ENCODE measurements at places on chromosomes 7 and 10.

DNA sequence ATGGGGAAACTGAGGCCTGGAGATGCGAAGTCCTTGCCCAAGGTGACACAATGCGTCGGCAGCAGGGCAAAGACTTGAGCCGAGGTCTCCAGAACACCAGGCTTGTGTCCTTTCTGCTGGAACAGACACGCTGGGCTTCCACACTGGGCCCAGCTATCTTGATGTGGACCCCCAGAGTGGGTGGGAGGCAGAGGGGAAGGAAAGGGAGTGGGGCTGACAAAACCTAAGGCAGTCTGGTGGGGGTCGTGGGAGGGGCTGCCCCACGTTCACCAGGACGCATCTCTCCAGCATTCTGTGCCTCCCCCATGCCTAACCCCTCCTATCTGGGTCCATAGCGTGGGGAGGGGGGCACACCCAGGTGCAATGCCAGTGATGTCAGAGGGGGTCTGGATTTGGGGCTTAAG, 38.1 kb downstream of the PPIF start:
- DNase-seq: no peak

DNA sequence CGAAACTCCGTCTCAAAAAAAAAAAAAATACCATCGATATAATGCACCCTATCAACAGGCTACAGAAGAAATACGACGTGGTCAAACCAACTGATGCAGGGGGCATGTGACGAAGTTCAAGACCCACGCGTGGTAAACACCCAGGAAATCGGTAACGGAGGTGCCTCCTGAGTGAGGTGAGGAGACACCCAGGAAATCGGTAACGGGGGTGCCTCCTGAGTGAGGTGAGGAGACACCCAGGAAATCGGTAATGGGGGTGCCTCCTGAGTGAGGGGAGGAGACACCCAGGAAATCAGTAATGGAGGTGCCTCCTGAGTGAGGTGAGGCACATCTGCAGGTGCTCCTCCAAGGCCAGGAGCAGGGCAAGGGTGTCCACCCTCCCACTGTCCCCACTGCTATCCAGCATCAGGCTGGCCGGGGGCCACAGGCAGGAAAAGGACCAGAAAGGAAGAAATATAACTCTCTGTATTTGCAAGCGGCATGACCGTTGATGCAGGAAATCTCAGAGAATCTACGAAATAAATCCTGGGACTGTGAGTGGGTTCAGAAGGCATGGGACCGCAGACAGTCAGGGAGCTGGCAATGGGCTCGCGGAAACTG, 10.7 kb upstream of the GPR146 start:
- DNase-seq: no peak

- peak; percentile 9 for DNase-seq
These were observed 183.1 kb downstream of the TAX1BP1 start for GRCh38 chr7:27922907-27923641.

DNA sequence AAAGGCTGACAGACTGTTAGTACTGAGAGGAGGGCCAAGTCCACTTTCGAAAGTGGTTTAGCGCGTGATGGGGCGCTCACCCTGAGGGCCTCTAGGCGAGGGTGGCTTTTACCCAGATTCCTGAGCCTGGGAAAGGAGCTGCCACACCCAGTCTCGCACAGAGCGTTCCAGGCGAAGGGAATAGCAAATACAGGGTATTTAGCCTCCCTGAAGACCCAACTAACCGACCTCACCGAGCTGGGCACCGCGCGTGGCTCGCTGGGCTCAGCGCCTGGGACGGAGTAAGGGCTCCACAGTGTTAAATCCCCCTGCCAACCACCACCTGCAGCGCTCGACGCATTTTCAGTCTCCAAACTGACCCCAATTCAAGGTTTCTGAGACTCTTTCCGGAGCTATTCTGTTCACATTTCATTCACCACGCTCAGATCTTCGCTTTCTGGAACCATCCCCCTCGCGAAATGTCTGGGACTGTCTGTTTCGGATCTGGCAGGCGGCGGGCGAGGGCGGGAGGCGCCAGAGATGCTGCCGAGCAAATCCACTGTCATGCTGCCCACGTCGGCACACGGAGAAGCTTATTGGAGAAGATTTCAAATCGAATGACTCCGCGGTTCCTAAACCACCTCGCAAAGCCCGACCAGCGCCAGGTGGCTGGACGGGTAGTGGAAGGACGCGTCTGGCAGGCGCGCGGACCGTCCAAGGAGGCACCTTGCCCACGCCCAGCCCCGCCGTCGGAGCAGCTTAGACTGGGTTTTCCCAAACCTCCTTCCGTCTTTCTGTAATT, 1.4 kb upstream of the OSBPL3 start:
- no peak for DNase-seq

DNA sequence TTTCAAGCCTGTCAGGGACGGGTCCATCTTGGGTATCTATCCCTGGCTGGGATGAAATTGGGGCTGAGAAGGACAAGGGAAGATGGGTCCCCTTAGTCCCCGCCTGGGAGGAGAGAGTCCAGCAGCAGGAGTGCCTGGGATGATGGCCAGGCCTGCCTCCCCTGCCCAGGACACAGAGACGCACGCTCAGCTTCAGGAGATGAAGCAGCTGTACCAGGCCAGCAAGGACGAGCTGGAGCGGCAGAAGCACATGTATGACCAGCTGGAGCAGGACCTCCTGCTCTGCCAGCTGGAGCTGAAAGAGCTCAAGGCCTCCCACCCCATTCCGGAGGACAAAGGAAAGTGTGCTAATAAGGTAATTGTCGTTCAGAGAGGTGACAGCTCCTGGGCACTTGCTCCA, 15.4 kb downstream of the CCDC136 start:
- DNase-seq: no peak

DNA sequence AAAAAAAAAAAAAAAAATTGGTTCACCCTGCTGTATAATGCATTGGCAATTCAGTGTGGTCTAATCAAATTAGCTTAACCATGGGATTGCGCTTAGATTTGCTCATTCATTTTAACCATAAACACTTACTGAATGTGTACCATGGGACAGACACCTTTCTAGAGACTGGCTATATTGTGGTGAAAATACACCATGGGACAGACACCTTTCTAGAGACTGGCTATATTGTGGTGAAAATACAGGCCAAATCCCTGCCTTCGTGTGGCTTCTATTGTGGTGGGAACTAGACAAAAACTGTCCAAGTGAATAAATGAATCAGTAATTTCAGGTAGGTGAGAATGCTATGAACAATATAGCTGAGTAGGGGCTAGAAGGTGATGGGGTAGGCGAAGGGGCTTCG, 10.2 kb upstream of the REPIN1 start:
- DNase-seq: no peak

DNA sequence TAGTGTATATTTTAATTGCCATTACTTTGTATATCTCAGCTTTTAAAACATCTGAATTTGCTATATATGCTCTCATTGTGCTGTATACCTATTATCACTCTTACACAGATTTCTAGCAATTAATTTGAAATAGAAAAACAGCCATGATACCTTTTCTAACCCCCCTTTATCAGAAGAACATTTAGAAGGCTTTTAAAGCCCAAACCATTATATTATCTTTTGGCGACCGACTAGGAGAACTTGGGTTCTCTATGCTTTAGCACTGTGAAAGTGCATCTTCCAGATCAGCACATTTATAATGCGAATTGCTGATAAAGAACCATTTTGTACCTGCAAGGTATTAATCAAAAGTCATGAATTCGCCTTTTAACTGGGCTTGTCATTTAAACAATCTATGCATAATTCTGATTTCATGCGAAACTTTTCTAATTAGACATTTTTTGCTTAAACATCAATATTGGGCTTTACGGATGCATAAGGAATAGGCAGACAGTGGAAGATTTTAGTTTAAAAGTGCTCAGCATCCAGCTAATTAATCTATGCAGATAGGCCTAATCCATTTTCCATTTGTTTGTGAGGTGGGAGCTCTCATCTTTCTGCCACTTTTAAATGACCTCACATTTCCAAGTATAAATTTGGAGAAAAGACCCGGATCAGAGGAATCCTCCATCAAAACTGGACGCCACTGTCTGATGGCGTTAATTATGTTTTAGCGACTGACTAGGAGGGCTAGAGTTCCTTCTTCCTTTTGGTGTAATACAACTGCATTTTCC, 1.2 kb upstream of the MLLT10 start:
- peak; percentile 25 for DNase-seq

- no peak for DNase-seq
These were observed 30.7 kb upstream of the ELOVL3 start for GRCh38 chr10:102195296-102195870.

- DNase-seq: no peak
These were observed 6.8 kb downstream of the SMARCD3 start for GRCh38 chr7:151241755-151242096.

DNA sequence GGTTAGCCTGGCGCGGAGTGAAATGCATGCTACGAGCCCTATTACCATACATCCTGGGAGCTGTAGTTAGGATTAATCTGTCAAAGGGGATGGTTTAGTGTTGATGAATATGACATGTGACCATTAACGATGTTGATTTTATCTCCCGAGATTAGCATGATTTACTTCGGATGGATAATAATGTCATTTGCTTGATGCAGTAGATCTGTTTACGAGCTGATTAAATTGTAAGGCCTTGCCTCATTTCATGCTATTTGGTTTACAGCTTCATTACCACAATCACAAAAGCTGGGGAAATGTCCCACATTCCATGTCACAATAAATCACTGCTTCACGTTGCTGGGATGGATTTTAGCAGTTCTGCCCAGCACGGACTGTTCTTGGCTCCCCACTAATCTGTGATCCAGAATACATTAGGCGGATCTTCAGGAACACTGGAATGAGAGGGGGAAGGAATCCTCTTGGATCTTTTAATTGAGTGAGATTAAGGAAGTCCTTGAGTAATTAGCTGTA, 22.3 kb downstream of the ZNF503 start:
- no peak for DNase-seq

DNA sequence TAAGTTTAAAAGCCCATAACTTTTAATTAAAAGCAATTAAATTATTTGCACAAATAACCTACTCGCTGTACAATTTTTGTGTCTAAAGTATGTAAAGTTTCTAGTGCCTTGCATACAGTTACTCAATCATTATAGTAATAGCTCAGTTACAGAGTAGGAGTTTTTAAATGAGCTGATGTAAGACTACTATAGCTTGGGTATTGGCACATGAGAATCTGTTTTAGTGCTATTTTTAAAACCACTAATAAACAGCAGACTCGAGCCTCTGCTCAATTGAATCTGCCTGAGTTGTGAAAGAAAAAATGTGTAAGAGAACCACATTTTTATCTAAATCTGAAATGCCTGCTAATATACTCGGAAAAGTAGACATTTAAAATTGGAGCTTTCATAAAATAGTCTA, 31.1 kb downstream of the CTNNA3 start:
- DNase-seq: no peak

DNA sequence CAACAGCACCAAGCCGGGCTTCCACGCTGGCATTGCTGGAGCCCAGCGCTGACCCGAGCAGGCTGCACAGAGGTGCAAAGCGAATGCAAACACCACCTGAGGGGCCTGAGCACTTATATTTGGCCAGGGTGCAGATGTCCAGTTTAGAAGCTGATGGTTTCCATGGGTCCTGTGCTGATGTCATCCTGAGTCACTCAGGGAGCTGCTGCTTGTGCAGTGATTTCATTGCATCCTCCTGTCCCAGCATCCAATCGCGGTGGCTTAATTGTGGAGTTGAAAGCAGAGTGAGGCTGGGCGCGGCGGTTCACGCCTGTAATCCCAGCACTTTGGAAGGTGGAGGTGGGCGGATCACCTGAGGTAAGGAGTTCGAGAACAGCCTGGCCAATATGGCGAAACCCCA, 410.2 kb upstream of the KLF6 start:
- no peak for DNase-seq

DNA sequence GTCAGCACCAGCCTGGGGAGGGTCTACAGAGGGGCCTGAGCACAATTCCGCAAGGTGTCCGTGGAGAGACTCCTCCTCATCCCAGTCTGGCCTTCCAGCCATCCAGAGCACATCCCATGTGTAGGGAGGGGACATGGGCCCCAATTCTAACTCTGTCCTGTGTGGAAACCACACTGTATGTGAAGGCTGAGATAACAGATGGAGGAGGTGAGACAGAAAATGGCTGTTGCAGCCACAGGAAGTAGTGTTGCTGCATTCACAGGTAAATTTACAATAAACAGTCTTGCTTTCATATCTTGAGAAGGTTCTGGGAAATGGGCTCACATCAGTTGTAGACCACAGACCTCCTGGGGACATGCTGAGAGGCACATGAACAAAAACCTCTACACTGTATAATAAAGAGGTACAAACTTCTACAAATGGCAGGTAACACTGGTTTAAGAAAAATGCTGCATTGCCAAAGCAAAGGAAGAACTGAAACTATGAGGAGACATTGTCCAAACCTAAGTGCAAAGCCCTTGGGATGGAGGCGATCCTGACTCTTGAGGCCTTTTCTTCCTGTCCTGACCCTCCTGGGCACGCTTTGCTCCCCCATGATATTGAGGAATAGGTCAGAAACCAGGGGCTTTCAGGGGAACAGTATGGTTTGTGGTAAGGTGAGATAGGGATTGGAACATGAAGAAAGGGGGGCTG, 21.6 kb upstream of the GIMAP2 start:
- DNase-seq: peak; percentile 43

GRCh38 chr10:65742906-65743305, 1182.9 kb upstream of the LRRTM3 start:
- DNase-seq: no peak

- no peak for DNase-seq
These were observed 499.1 kb downstream of the ACTR3B start for GRCh38 chr7:153258686-153259085.

DNA sequence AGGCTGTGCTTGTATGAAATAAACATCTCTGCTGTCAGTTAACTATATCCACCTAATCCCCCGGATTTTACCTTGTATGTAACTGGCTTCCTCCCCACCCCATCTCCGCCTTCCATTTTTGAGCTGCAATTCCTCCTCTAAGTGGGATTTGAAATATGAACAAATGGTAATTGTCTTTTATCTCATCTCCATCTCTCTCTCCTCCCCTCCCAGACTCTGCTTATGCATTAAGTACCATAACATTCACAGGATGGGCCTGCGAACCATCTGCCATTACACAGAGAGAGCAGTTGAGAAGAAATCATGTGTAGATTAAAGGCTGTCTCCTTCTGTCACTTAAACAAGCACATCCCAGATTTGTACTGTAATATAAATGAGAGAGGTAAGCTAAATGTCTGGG, 1169.9 kb downstream of the TYW1 start:
- no peak for DNase-seq

DNA sequence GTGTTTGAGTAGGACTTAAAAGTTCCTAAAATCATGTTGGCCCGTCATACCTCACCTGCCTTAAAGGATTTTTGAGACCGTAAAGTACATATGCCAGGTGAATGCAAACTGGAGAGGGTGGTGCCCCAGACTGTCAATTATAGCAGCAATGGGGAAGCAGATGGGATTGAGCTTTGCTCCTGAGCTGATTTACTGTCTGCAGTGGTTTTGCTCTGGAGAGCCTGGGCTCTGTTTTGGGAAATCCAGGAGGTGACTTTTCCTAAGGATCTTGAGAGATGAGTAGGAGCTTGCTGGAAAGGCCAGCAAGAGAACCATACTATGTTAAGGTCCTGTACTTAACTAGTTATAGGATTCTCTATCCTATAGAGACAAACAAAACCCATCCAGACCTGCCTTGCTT, 43.0 kb downstream of the COL13A1 start:
- no peak for DNase-seq

GRCh38 chr10:48452879-48453412, 146.5 kb downstream of the MAPK8 start:
- DNase-seq: no peak

Data from KBM-7 (cell line).